ENCODE measurements at places on chromosomes 6 and 20.

GRCh38 chr6:1389369-1390132, at the start of gene FOXF2:
Gene FOXF2, plus strand, starts transcription at chr6:1389576. Its CDS starts 372 bp downstream, at chr6:1389948.
- no peak for DNase-seq

DNA sequence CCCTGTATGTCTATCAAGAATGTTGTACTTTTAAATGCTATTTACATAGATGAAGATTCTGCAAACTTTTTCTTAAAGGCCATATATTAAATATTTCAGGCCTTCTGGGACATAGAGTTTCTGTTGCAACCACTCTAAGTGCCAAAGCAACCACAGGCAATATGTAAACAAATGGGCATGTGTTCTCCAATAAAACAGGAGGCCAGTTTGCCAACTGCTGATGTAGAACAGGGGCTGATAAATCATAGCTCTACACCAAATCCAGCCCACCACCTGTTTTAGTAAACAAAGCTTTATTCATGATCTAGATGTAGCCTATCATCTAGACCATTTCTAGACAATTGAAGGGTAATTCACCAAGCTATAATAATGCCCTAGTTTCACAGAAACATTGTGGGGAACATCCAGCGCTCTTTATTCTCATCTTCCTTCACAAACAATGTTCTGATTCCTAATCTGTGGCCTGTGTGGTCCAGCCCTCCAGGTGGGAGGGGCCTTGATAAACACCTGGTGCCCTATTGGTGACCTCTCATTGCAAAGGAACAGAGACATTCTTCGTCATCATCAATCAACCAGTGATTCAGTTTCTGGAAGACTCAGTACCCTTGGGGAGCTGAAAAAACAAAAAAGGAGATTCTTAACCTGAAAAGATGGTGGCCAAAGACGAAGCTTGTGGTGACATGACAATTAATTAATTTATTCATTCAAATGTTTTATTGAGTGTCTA, 80.2 kb downstream of the PREP start:
- no peak for DNase-seq

GRCh38 chr6:42138630-42139619, 3.5 kb downstream of the C6orf132 start:
- no peak for DNase-seq

- DNase-seq = no peak
These were observed 83.3 kb upstream of the SIRPA start for GRCh38 chr20:1811621-1812498.

GRCh38 chr20:50169329-50169823, 15.9 kb upstream of the PEDS1 start:
- peak; percentile 91 for DNase-seq

GRCh38 chr6:6978731-6979130, 129.0 kb upstream of the RREB1 start:
- DNase-seq = no peak

DNA sequence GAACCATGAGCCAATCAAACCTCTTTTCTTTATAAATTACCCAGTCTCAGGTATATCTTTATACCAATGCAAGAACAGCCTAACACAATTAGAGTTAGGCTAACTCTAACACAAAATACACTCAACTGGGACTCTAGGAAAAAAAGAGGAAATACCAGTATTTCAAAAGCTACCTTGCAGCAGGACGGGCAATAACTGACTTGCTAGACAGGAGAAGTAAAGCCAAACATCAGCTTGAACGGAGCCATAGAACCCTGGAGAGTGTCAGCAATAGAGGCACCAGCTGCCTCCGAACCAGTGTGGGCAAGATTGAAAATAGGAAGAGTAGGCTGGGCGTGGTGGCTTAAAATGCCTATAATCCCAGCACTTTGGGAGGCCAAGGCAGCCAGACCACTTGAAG, 162.0 kb upstream of the SOX4 start:
- DNase-seq = no peak

DNA sequence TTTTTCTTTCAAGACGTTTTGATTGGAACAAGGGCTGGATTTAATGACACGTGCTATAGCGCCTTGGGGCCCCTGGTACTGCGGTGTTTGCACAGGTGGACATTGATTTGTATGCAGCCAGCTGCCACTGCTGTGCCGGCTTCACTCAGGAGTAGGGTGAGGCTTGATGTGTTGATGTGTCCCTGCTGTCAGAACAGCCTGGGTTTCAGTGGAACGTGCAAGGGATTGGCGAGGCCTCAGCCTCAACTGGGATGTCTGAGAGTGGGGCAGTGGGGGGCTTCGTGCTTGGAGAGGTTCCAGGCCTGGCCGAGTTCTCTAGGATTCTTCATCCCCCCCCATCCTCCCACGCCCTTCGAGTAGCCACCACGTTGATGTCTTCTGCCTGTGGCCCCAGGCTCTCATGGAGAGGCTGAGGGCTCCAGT, 23.0 kb downstream of the PYGB start:
- no peak for DNase-seq

- no peak for DNase-seq
These were observed 18.8 kb downstream of the TMEM74B start for GRCh38 chr20:1165941-1166340.

DNA sequence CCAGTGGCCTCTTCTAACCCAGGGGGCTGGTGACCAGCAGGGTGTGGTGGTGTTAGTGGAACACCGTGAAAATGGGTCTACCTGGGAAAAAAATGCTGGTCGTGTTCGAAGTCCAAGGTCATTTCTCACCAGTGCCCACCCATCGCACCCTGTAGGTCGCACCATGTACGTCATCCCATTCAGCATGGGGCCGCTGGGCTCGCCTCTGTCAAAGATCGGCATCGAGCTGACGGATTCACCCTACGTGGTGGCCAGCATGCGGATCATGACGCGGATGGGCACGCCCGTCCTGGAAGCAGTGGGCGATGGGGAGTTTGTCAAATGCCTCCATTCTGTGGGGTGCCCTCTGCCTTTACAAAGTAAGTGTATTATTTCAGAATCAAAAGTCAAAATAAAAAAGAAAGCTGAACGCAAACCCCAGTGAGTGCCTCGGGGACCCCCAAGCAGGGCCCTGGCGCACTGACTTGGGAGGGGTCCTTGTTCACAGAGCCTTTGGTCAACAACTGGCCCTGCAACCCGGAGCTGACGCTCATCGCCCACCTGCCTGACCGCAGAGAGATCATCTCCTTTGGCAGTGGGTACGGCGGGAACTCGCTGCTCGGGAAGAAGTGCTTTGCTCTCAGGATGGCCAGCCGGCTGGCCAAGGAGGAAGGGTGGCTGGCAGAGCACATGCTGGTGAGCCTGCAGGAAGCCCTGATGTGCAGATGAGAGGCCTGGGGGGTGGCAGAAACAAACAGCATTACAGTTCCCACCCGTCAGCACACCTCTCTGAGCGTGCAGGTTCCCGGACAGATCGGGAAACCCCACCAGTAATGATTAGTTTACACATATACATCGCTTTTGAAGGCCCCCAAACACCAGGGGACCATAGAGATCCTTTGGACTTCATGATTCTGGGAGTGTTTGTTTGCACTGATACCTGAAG, 1.9 kb downstream of the PCK1 start:
- DNase-seq = no peak

- DNase-seq = no peak
These were observed 224.9 kb downstream of the FARS2 start for GRCh38 chr6:5486214-5486613.

GRCh38 chr6:129498950-129499842, 210.8 kb downstream of the ARHGAP18 start:
- peak; percentile 29 for DNase-seq

- no peak for DNase-seq
These were observed 135.3 kb upstream of the DEFB112 start for GRCh38 chr6:50185006-50185405.

DNA sequence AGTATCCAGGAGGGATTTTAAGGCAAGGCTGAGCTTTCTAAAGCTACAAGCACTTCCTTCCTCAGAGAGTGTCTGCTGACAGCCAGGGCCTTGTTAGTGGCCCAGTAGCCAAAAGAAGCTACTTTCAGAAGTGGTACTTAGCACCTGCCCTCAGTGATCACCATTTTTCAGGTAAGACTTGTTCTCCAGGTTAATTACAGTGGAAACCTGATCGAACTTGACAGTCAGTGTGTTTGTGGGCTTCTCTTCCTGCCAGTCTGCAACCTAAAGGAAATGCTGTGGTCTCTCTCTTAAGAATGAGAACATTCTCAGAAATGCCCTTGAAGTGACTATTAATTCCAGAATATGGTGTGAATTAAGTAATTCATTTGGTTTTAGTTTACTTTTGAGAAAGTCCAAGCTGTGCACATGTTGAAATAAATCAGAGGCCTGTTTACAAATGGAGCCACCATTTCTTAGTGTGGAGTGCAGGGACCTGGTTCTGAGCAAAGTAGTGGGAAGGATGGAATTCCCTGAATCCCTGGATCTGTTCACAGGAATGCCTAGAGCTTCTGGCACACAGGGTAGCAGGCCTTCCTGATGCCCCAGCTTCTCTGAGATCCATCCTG, 185.3 kb upstream of the AGPAT4 start:
- no peak for DNase-seq

- DNase-seq = peak; percentile 10
These were observed 205.1 kb downstream of the DLL1 start for GRCh38 chr6:170085475-170086401.

DNA sequence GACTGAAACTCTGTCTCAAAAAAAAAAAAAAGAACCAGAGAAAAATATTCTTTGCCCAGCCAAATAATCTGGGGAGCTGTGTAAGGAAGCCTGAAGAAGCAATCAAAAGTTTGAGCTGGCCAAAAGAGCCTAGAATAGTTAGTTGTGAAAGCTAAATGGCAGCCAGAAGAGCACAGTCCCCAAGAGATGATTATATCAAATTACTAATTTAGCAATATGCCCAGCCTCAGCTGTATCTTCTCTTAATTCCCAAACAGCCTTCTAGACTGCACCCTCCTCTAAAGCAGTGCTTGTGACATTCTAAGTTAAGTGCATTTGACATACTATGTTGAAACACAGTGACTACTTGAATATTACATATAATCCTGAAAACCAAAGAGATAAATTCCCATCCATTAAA, 38.9 kb downstream of the CDK19 start:
- DNase-seq = no peak
